Left hindlimb (tissue), 1 donor: ENCODE measurements at places on chromosomes 5 and 9.

- DNase-seq: no peak
Measured at GRCh38 chr5:36367524-36367923, 65.8 kb upstream of the RANBP3L start.

DNA sequence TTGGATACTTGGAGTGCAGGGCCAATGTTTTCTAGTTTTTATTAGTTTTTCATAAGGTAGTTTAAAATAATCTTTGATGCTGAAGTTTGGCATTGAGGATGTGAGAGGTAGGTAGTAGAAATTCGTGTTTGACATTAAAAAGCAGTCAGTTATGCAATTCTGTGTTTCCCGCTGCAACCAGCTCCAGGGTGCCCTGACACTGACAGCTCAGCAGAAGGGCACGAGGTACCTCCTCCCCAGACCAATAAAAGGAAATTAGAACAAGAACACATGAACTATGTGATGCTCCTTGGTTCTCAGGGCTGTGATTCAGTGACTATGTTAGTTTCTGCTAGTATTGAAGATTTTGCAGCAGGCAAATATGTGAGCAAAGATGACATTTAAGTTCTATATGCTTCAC lies 40.2 kb downstream of the NSUN2 start:
- DNase-seq: no peak

DNA sequence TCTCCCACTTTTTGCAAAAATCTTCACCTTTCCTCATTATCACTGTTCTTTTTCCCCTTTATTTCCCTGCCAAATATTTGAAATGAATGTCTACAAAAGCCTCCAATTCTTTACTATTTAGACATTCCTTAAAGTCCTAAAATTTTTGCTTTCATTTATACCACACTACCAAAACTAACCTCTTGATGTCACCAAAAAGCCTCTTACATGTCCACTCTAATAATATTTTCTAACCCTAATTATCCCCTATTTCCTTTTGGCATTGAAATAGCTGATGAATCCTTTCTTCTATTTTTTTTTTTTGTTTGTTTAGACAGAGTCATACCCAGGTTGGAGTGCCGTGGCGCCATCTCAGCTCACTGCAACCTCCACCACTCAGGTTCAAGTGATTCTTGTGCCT lies 32.3 kb upstream of the NRG2 start:
- DNase-seq: no peak

DNA sequence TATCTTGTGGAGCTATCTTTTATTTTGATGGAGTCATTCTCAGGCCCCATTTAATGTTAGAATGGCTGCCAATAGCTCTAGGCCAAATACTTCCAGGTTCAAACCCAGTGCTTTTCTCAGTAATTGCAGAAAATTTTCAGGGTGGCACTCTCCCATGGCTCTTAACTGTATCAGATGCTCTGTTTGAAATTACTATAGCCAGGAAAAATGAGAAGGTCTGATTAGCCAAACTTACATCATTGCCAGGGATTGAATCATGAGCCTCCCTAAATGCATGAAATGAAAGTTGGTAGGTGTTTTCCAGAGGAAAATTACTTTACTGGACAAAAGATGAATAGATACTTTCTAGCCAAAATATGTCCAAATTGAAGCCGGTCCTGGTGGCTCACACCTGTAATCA lies 404.8 kb downstream of the MAT2B start:
- no peak for DNase-seq

- DNase-seq: no peak
Measured at GRCh38 chr9:77882294-77882693, 149.3 kb downstream of the GNAQ start.

GRCh38 chr5:139523635-139524445 lies 37.3 kb upstream of the UBE2D2 start:
- no peak for DNase-seq

DNA sequence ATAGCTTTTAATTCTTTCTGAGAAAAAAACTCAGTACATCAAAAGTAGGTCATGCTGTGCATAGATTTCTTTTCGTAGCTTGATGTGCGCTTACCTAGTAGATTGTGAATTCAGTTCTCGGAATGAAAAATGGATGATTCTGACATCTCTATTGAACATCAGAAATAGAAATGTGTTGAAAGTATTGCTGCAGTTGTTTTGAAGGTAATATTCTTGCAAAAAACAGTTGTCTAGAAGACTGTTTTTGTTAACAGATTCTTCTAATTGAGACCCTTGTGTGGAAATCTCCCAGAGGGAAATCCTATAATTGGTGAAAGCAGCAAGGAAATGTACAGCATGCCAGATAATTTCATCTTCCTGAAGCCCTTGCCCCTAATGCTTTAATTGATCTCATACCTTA lies 54.5 kb downstream of the MACIR start:
- DNase-seq: no peak

GRCh38 chr5:157924931-157925729 lies 66.2 kb upstream of the CLINT1 start:
- no peak for DNase-seq

GRCh38 chr9:108125625-108126024 lies 636.1 kb upstream of the KLF4 start:
- no peak for DNase-seq

- DNase-seq: no peak
Measured at GRCh38 chr9:100020121-100020795, 78.5 kb downstream of the ERP44 start.

GRCh38 chr5:104821606-104822005 lies 1259.0 kb upstream of the NUDT12 start:
- no peak for DNase-seq

GRCh38 chr5:143248822-143249579 lies 154.5 kb downstream of the NR3C1 start:
- no peak for DNase-seq

DNA sequence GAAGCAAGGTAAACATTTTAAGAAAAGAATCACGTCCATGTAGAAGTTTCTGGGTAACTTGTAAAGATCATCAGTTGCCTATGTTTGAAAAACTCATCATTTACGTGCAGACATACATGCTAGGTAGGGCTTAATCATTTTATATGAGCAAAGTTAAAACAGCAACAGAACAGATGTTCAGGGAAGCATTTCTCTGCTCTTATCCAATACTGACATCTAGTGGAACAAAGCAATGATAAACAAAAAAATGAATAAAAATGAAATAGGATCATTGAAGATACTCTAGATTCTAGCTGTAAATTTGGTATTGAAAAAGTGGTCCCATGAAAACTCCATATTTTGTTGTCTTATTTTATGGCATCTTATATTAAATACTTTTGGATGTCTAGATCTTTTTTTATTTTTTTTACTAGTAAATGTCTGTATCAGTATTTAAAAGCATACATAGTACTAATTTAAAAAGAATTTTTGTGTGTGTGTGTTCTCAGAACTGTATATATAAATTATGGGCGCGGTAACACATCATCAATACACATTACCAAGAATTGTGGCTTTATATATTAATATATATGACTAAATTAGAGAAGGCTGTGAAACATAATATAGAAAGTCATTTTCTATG lies 1050.2 kb downstream of the CDH12 start:
- DNase-seq: no peak

DNA sequence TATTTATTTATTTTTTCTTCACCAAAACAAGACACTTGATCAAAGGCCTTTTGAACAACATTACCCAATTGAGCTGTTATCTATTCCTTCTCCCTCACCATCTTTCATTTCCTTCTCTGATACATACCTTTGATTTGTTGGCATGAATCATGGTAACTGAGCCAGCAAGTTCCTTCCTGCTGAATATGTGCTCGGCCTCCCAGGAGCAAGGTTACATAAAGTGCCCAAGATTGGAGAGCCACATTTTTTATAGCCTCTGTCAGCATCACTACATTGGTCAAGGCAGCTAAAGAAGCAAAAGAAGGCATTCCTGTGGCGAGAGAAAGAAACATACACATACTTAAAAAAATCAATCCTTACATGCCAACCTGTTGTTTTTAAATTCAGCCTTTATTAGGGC lies 369.6 kb downstream of the CYLC2 start:
- DNase-seq: no peak

- no peak for DNase-seq
Measured at GRCh38 chr5:122390154-122390553, 78.1 kb downstream of the SNCAIP start.

DNA sequence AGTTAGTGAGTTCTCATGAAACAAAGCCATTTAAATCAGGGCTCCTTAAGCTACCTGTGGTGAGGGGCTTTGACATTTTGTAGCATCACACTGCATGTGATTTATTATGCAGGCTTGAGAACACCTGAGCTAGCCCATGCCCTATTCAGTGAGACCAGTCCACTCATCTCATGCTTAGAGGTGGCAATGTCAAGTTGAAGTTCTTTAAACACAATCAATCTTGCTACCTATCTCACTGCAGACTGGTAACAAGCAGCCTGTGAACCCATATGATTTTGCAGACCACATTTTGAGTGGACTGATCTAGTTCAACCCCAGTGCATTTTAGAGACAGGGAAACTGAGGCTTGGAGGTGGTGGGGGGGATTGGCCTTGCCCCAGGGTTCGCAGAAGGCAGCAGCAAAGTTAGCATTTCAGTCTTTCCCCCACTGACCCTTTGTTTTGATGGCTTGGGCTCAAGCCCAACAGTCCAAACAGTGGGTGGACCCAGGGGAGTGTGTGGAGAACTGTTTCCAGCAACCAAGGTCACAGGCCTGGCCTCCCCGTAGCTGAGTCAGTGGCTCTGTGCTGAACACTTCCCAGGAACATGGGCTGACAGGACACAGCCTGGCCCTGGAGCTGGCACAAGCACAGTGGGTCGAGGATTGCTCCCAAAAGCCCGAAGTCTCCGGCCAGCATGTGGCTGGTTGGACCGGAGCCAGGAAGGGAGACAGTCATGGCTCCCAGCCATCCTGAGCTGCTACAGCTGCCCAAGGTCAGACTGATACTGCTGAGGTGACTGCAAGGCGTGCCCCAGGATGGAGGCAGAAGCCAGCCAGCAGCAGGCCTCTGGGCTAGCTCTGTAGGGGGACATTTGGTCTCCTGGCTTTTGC lies 95.3 kb downstream of the RGS3 start:
- DNase-seq: peak; percentile 66

- no peak for DNase-seq
Measured at GRCh38 chr5:121870489-121870888, 18.8 kb downstream of the FTMT start.

- no peak for DNase-seq
Measured at GRCh38 chr5:125367702-125368101, 621.3 kb upstream of the ZNF608 start.

DNA sequence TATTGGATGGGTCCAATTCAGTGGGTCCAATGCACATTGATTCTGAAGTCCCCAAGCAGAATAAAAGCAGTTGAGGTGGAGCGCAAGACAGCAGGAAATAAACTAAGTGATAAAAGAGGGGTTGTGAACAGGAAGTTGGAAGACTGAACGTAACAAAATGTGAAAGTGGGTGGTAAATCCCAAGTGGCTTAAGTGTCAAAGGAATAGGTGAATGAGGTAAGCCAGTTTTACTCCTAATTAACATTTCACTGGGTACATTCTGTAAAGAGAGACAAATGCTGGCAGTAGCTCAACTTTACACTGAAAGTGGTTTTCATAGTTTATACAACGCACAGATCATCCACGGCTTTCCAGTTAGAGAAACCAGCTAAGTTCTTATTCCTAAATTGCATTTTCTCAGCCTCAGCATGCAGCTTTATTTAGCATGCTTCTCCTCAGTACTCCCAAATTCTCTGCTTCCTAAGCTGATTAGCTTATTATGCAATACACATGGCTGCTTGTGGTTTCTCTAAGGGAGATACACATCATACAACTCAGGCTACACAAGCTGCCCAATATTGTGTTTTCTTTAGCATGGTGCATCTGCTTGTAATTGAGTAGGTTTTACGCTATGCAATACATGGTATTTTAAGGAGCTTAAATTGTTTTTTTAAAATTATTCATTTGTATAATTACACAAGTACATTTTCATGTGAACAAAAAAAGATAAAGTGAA lies 34.2 kb upstream of the HSD17B4 start:
- no peak for DNase-seq

- DNase-seq: no peak
Measured at GRCh38 chr5:98776066-98776705, 2.7 kb downstream of the RGMB start.

- DNase-seq: no peak
Measured at GRCh38 chr9:69029535-69029934, 6.0 kb upstream of the FXN start.

GRCh38 chr5:172502969-172503368 lies 48.6 kb upstream of the SH3PXD2B start:
- no peak for DNase-seq

- no peak for DNase-seq
Measured at GRCh38 chr5:76716456-76717157, 681 bp downstream of the F2R start.

GRCh38 chr5:4097199-4097598 lies 501.6 kb downstream of the IRX1 start:
- no peak for DNase-seq

DNA sequence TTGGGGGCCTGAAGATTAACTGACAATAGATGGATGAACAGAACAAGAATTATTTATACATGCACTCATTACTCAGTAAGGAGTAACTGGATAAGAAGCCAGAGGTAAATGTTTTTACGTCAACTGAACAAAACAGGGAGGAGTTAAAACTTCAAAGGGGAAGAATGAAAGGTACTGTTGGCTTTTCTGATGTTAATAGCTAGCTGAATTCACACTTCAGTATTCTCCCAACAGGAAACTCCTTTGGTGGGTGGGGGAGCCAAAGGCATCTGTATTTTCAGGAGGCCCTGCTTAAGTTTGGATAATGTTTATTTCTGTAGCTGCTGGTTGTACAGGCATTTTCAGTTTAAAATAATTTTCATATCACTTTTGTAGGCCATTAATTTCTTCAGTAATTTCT lies 23.2 kb upstream of the RFK start:
- no peak for DNase-seq

DNA sequence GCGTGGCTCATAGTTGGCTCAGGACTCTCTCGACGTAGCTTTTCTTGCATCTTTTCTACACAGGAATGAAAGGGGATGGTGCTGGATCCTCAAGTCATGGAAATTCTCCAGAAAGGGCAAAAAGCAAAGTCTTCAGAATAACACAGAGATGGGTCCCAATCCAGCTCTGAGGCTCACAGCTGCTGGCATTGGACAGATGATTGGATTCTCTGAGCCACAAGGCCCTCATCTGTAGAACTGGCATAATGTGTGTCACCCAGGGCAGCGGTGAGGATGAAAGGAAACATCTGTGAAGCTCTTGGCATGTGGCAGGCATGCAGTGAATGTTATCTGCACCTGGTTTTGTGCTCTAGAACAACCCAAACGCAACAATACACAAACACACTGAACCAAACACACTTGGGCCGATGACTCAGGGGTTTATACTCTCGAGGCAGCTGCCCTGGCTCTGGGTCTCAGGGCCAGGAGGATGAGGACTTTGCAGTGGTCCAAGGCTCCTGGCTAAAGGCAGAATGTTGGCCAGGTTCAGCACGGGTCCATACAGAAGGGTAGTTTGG lies 64.0 kb upstream of the UBTD2 start:
- DNase-seq: no peak

- DNase-seq: no peak
Measured at GRCh38 chr5:145228564-145228963, 606.6 kb downstream of the PRELID2 start.

GRCh38 chr9:95116002-95116807 lies 201.3 kb downstream of the FANCC start:
- DNase-seq: no peak
